Heart right ventricle (tissue), 16 donors: ENCODE measurements at places on chromosomes 16 and 17. TPM values are rescaled to one million over a fixed set of nuclear protein-coding genes. Genes with fewer than 3 reads are reported as not detected.

DNA sequence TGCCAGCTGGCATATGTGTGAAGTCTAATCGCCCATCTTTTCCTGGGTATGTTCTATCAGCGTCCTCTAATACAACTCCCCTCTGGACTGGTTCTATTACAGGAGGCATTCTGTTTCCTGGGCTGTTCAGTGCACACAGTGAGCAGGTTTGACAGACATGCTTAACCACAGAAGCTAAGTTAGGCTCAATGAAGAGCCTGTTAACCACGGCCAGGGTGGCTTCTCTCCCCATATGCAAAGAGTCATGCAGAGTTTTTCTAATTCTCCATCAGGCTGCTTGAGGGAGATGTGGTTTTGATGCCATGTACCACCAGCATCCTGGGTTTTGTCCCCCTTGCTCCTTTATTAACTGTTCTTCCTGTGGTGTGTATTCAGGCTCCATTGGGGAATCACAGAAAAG lies 57.2 kb upstream of the ALOX12 start:
- DNase-seq = no peak

- no peak for DNase-seq
Observed at GRCh38 chr17:44931376-44931775, 16.1 kb upstream of the GFAP start.

GRCh38 chr17:69717214-69717613 lies 302.7 kb downstream of the MAP2K6 start:
- no peak for DNase-seq

- no peak for DNase-seq
Observed at GRCh38 chr17:50087912-50088405, 7.2 kb upstream of the PDK2 start.

DNA sequence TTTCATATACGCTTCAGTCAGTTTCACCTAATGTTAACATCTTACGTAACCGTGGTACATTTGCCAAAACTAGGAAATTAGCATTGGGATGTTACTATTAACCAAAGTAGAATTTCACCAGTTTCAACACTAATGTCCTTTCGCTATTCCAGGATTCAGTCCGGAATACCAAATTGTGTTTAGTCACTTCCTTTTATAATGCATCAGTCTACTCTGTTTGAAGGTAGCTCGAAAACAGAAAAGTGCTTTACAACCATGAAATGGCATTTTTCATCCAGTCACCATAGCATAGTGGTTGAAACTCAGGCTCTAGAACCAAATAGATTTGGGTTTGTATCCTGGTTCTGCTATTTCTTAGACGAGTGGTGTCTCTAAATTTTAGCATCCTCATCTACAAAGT lies 29.4 kb downstream of the AP2B1 start:
- no peak for DNase-seq

GRCh38 chr16:86209202-86209601 lies 301.1 kb upstream of the FOXF1 start:
- DNase-seq = no peak

- DNase-seq = peak; percentile 69
Observed at GRCh38 chr17:43576563-43577229, 30.6 kb upstream of the ETV4 start.

DNA sequence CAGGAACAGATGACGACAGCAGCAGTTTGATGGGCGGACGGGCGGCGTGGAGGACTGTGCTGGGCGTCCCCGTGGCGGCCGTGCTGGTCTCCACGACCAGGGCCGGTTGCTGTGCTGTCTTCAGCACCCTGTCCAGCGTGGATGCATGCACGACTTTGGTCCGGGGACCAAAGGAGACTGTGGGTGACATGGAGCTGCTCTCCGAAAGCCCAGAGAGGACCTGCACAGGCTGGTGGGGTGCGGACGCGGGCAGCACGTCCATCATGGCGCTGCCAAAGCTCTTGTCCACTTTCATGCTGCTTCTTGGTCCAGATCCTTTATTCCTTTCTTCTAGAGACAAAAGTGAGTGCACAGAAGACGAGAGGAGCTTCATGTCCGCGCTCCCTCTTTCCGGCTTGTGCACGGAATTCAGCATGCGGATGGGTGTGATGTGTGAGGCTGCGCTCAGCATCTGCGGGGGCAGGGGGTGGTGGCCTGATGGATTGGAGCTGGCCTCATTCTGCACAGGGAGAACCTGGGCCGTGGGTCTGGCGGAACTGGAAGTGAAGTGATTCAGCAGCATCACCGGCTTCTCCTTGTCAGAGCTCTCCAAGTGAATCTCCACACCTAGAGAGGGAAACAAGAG lies 20.3 kb downstream of the MAP1LC3B start:
- no peak for DNase-seq

DNA sequence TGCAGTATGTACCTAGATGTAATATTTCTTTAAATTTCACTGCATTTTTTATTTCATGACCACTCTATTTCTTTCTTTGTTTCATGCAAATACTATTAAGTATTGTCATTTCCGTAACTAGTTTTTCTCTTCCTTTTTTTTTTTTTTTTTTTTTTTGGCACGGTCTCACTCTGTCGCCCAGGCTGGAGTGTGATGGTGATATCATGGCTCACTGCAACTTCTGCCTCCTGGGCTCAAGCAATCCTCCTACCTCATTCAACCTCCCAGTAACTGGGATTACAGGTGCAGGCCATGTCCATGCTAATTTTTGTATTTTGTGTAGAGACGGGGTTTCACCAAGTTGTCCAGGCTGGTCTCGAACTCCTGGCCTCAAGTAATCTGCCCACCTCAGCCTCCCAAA lies 70.7 kb downstream of the TMEM114 start:
- DNase-seq = no peak

- no peak for DNase-seq
Observed at GRCh38 chr17:67466251-67466796, 89.2 kb downstream of the PITPNC1 start.

GRCh38 chr16:59899940-59900339 lies 1165.8 kb upstream of the GOT2 start:
- no peak for DNase-seq

GRCh38 chr16:51657848-51658247 lies 506.8 kb upstream of the SALL1 start:
- no peak for DNase-seq

- no peak for DNase-seq
Observed at GRCh38 chr17:81414756-81415516, 19.7 kb downstream of the BAHCC1 start.

DNA sequence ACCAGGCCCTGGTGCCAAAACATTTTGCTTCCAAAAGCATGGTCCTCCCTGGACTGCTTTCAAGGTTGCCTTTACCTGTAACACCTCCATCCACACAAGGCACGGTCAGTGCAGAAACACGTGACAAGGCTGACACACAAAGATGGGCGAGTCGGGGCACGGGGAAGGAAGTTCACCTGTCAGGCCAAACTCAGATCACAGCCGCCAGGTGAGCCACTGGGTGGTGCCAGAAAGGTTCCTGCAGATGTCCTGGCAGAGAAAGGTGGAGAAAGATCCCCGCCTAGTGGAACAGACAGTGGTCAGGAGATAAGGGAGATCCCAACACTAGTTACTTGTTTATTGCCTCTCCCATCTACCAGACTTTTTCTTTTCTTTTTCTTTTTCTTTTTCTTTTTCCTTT lies 155.3 kb downstream of the AIPL1 start:
- DNase-seq = no peak

- no peak for DNase-seq
Observed at GRCh38 chr16:67942510-67943255, 1.2 kb downstream of the LCAT start.

GRCh38 chr17:74520016-74520434 lies 11.2 kb downstream of the CD300LB start:
- no peak for DNase-seq

DNA sequence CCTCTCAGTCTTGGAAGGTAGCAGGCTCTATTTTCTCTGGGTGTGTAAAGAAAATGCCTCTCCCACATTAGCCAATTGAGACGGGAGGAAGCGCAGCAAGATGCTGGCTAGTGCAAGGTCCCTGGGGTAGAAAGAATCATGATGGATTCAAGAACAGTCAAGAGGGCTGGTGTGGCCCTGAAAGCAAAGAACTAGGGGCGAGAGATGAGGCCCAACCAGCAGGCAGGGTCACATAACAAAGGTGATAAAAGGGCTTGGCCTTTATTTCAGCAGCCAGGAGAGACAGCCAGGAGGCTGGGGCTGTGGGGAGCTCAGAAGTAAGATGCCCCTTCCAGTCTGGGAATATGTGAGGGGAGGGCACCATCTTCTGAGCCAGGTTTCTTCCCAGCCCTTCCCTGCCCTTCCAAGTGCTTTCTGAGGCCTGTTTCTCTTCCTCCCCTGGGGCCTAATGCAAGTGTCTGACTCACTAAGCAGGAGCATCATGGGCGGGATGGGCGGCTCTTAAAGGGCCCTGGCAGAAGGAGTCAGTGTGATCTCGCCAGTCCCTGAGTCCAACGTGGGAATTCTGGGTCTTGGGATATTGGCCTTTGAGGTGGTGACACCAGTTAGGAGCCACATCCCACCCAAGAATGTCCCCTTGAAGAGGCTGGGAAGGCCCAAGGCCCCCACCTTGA lies 3.9 kb upstream of the NLRC5 start:
- peak; percentile 56 for DNase-seq

GRCh38 chr17:69557339-69557738 lies 142.8 kb downstream of the MAP2K6 start:
- no peak for DNase-seq

DNA sequence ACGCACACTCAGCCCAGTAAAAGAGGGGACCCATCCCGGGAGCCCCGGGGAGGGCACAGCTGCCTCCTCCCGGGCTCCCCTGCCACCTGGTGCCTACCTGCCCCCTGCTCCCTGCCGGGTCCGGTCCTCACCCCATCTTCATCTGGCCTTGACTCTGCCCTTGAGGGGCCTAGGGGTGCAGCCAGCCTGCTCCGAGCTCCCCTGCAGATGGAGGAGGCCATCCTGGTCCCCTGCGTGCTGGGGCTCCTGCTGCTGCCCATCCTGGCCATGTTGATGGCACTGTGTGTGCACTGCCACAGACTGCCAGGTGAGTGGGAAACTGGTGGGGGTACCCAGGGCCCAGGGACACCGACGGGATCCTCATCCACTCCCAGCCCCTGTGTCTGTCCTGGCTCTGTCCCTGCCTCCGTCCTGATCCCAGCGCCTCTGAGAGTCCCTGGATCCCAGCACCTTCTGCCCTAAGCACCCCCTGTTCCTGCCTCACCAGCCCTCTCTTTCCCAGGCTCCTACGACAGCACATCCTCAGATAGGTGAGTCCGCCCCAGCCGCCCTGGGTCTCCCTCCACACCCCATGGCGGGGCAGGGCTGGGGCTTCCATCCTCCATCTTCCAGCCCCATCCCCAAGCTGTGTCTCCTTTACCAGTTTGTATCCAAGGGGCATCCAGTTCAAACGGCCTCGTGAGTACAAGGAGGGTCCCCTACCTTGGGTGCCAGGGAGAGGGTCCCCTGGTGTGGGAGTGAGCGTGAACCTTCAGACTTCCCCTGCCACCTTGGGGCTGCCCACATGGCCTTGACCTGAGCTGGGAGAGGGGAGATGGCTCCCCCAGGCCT lies 574 bp downstream of the LAT start:
- no peak for DNase-seq

DNA sequence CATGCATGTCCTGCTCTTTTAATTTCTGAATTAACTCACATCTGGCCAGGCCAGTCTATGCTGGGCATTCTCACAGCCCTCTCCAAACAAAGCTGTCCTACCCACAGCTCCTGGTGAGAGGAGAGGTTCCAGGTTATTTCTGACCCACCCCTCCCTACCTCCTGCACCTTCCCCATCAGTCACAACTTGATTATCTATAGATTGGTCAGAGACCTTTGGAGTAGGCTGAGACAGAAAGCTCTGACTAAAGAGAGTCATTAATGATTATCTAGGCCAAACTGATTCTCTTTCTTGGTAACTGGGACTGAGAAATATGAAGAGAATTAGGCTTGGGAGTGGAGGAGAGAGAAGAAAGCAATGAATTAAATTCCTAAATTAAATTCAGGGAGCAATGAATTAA lies 1.4 kb upstream of the KRT222 start:
- no peak for DNase-seq

DNA sequence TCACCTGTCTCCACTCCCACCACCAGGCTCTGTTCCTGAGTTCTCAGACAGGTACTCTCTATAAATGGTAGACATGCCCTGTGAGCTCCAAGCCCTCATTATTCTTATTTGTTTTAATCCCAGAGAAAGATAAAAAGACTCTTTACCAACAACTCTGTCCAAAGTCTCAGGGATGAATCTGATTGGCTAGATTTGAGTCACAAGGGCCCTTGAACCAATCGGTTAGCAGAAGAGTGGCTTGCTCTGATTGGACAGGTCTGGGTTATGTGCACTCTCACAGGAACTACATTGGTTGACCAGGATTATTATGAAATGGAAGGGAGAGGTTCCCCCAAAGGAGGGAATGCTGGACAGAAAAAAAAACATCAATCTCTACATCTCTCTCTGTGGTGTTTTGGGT lies 7.5 kb downstream of the COTL1 start:
- DNase-seq = no peak

DNA sequence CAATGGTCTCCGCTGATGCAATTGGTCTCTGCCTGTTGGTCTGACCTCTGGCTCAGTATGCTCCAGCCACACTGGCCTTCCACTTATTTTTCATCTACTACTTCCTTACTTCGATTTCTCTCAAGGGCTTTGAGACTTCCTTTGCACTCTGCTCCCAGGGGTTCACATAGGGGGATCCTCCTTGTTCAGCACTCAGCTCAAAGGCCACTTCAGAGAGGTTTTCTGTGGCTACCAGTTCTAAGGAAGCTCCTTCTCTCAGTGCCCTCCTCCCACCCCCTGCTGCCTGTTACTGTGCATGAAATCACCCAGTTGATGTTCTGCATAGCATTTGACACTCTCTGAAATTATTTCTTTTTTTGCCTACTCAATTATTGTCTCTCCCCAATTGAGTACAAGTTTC lies 476.4 kb downstream of the HS3ST3B1 start:
- DNase-seq = no peak

Gene CDYL2
- polyA plus RNA-seq = 0.59 TPM

Gene HOXB9
- not detected for polyA plus RNA-seq

Gene GGT6
- polyA plus RNA-seq = 0.03 TPM

Gene PPP1R1B
- polyA plus RNA-seq = 0.80 TPM

Gene RUSF1
- polyA plus RNA-seq = 44.4 TPM

Gene LRRC37A3
- polyA plus RNA-seq = 1.0 TPM

Gene TMEM106A
- 1.1 TPM for polyA plus RNA-seq
